CD4-positive, alpha-beta T cell treated with Interleukin-4 for 4 hours (primary cell): ENCODE measurements at places on chromosomes 4 and X.

DNA sequence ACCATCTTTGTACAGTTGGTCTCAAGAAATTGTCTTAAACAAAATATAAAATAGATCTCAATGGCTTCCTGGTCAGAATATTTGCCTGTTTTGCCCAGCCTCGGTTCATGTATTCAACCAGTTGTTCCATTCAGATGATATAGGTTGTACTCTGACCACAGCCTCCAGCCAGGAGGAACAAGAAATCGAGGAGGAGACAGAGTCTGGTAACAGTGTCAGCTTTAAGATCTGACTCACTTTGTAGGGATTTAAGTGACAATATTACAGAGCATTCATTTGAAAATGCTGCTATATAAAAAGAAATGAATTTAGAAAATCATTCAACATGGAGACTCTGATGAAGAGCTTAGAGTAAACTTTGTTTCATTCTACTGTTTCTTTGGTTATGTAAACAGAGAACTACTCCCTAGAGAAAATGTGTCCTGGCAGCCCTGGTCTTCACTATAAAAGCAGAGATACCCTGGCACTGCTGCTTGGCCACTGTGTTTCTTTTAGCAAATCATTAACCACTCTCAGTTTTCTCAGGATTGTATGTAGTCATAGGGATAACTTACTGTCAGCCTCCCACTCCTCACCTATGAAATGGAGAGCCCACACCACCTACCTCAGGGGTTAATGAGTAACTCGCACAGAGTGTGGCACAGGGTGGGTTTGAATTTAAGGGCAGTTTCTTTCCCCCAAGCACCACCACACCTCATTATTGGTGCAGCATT is 53.5 kb downstream of the PAGE2 start:
- DNase-seq = no peak

DNA sequence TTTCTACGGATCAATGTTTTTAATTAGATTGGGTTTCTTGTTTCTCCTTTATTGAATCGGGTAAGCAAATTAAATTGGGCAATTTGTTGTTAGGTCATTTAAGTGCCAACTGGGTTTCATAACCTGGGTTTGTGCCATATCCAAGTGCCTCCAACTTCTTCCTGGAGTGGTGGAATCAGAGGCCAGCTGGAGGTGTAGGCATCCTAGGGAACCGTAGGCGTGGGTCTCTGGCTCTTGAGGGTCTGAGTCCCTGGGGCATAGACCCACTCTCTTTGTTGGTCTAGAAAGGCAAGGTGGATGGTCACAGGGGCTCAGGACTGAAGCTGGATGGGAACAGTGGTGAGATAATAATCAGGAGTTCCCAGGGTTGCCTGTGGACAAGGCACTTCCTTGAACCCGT is 18.3 kb downstream of the CNGA2 start:
- no peak for DNase-seq

DNA sequence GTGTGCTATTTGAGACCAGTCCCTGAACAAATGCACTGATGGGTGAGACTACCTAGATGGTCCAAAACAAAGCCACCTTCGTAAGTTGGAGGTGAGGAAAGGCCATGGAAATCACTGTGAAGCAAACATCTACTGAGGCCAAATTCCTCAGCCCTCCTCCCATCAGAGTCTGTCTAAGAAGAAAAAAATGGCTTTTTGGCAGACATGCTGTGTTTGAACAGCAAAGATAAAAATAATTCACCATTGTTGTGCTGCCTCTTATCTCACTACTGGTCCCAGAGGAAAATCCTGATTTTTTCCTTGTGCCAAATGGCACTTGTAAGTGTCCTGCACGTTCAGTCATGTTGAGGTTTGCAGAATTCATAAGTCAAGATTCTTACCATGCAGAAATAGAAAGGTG is 7.9 kb downstream of the MAGEB18 start:
- no peak for DNase-seq

DNA sequence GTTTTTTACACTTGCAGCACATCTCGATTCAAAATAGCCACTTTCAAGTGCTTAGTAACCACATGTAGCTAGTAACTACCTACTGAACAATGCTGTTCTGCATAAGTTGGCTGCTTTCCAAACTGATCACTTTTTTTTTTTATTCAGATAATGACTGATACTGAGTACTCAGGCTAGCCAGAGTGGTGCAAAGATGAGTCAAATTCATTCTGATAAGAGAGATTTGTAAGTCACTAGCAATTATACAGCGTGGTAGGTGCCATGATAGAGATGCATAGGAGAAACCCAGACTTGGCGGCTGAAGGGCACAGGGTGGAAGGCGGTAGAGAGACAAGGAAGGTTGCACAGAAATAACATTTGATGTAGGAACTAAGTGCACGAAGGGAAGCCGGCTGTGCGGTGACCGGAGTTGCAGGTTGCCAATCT is 357 bp upstream of the IGBP1 start:
- peak; percentile 70 for DNase-seq

GRCh38 chrX:99939883-99940232 is 470.2 kb downstream of the PCDH19 start:
- no peak for DNase-seq

GRCh38 chr4:150316332-150317205 is 238.3 kb downstream of the DCLK2 start:
- no peak for DNase-seq

- DNase-seq = no peak
Observed at GRCh38 chr4:97762115-97762512, 381.2 kb downstream of the STPG2 start.

DNA sequence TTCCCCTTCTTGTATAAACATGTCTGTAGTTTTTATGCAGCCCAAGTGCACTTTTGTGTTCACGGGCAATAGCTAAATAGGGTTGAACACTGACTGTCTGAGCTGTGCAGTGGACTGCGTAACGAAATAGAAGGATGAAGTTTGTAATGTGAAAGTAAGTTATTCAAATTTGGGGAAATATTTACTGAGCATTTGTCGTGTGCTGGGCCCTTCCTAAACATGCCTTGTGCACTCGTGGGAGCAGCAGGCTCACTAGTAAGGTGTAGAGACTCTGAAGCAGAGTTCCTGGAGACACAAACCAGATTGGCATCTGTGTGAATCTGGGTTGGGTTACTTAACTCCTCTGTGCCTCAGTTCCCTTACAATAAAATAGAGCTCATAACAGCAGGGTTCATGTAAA is 51.7 kb upstream of the C1QTNF7 start:
- no peak for DNase-seq

DNA sequence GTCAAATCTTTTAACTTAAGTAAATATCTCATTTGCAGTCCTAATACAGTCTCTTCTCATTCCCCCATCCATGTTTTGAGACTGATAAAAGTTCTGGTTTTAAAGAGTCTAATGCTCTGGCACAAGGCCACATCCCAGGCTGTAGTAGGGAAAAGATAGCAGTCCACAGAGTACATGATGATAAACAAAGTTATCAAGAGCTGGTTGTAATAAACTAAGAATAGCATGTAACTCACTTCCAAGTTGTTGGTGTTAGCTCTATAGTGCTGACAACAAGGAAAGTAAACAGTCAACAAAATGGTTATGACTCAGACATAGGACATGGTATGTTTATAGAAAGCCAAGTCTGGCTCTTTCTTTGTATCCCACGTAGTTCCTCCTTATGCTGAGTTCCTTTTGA is 21.8 kb upstream of the AREG start:
- no peak for DNase-seq

- peak; percentile 20 for DNase-seq
Observed at GRCh38 chrX:109709129-109709631, 23.9 kb downstream of the ACSL4 start.
